ENCODE measurements at places on chromosomes 5 and 9. TPM values are rescaled to one million over a fixed set of nuclear protein-coding genes. Genes with fewer than 3 reads are reported as not detected.

Gene AQP7
- total RNA-seq, result 0.09 TPM

Gene BAAT
- under 0.01 TPM for total RNA-seq

Gene LHX6
- 1.3 TPM for total RNA-seq

Gene ZNF608
- 9.7 TPM for total RNA-seq

Gene ENTPD8
- not detected for total RNA-seq

Gene ZBTB26
- total RNA-seq, result 3.7 TPM

Gene RAB3C
- total RNA-seq, result not detected

Gene PLAC8L1
- 0.38 TPM for total RNA-seq

Gene DOCK8
- total RNA-seq, result 0.36 TPM

Gene DNM1
- 2.9 TPM for total RNA-seq

Gene PRRC1
- 48.7 TPM for total RNA-seq

Gene PCDHA11
- 0.09 TPM for total RNA-seq

Gene SURF2
- 19.7 TPM for total RNA-seq

Gene JAKMIP2
- total RNA-seq, result 0.09 TPM

Gene GMCL2
- not detected for total RNA-seq

Gene F2RL2
- 1.1 TPM for total RNA-seq

Gene EQTN
- not detected for total RNA-seq

Gene CCDC192
- not detected for total RNA-seq

Gene DMRT3
- not detected for total RNA-seq

Gene F12
- 0.99 TPM for total RNA-seq

Gene ANKRD31
- not detected for total RNA-seq

Gene ITK
- total RNA-seq, result not detected

Gene CAMK2A
- not detected for total RNA-seq

Gene FABP6
- total RNA-seq, result not detected

Gene ZNF879
- total RNA-seq, result 5.6 TPM

Gene PPP2R2B
- total RNA-seq, result not detected

Gene KIF3A
- total RNA-seq, result 10.4 TPM

Gene VCAN
- 9.6 TPM for total RNA-seq

Data from endothelial cell of coronary artery (primary cell).